CD4-positive, alpha-beta memory T cell (primary cell): ENCODE measurements at places on chromosomes 5 and 9. TPM values are rescaled to one million over a fixed set of nuclear protein-coding genes. Genes with fewer than 3 reads are reported as not detected.

GRCh38 chr9:116000748-116001329, 152.8 kb upstream of the PAPPA start:
- no peaks in the 10 kb centered on the region for H3K4me1 ChIP-seq
- no peaks in the 10 kb centered on the region for H3K27me3 ChIP-seq
- no peak overlapping the region for H3K27ac ChIP-seq
- H3K4me3 ChIP-seq = no peak overlapping the region
- H3K36me3 ChIP-seq = no peaks in the 10 kb centered on the region

- DNase-seq = no peak
- no peak overlapping the region for H3K27ac ChIP-seq
- no peaks in the 10 kb centered on the region for H3K27me3 ChIP-seq
- H3K36me3 ChIP-seq = no peaks in the 10 kb centered on the region
These were observed 494.5 kb upstream of the GRAMD2B start for GRCh38 chr5:125928663-125929062.

DNA sequence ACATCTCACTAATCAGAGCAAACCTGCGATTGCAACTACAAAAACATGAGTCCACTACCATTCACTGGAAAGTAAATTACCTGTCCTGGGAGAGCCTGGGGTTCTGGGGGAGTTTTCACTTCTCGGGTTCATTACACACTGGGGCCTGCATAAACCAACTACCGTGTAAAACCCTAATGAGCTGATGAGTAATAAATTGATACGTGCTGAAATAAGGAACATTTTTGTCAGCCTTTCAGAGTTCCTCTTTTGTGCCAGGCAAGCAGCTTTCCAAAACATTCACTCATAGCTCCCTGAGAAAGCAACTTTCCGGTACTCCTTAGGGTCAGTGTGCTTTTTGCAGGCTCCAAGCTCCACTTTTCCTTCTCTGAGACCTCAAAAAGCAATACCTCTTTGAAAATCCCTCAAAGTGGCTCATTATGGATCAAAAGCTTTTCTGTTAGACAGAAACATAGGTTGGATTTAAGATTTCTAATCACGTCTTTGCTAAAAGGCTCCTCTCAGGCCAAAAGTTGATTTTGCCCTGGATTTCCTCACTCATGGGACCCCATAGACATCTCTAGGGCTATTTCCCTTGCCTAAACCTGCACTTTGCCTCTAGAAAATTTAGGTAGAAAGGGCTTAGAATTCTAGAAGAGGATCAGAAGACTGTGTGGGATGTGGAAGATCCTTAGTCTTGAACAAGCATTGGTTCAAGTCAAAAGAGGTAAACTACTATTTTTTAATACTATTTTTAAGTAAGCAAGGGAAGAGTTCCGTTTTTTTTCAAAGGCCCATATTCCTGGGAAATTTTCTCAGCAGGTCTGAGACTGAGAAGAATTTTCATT, 74.8 kb downstream of the ST8SIA4 start:
- H3K27me3 ChIP-seq = no peaks in the 10 kb centered on the region
- DNase-seq = no peak
- H3K36me3 ChIP-seq = no peaks in the 10 kb centered on the region
- no peak overlapping the region for H3K4me3 ChIP-seq
- H3K27ac ChIP-seq = no peak overlapping the region

DNA sequence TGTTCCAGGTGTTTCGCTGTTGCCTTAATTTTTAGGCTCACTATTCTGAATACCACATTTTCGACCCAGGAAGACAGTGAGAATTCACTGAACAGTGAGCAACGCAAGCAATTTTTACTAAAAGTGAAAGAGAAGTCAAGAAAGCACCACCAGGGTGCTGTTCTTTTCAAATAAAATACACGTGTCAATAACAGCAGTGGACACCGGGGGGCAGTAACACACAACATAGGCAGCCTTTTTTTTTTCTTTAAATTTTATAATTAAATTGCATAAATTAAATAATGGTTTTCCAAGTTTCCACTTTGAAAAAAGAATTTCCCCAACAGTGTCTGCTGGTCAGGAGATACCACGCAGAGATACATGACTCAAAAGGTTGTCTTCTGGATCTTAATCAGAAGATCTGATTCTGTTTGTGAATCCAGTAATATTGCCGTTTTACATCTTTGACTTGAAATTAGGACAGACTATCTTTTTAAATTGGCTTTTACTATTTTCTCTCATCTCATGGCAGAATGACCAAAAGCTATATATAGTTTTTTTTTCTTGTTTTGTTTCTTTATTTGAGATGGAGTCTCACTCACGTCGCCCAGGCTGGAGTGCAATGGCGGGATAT, 47.1 kb upstream of the SH3GL2 start:
- H3K4me3 ChIP-seq = no peak overlapping the region
- no peaks in the 10 kb centered on the region for H3K36me3 ChIP-seq
- H3K27ac ChIP-seq = no peak overlapping the region

DNA sequence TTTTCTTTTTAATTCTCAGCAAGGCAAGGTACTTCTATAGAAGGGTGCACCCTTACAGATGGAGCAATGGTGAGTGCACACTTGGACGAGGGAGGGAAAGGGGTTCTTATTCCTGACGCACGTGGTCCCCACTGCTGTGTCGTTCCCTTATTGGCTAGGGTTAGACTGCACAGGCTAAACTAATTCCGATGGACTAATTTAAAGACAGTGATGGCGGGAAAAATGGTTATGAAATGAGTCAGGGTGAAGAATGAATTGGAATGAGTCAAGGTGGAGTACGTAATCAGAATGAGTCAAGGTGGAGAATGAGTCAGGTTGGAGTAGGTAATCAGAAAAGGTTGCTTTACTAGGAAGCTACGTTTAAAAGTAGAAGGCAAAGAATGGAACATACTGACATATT, 2.1 kb upstream of the HMGCS1 start:
- H3K36me3 ChIP-seq = no peaks in the 10 kb centered on the region
- no peaks in the 10 kb centered on the region for H3K27me3 ChIP-seq
- DNase-seq = no peak
- no peak overlapping the region for H3K27ac ChIP-seq

DNA sequence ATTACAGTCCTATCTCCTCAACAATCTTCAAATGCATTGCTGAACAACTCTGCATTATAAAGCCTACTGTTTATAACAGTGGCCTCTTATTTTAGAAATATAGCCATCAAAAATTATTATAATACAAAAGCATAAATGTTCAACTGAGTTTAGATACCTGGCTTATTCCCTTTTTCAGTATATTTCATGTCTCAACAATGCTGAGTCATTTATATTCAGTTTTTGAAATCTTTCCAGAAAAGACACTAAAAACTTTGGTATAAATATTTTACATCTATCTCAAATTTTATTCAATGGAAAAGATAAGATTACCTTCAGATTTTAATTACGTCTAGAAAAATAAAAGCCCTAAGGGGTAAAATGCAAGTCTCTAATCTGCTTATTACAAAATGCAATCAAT, 37.9 kb downstream of the LURAP1L start:
- no peak overlapping the region for H3K4me3 ChIP-seq
- H3K27me3 ChIP-seq = no peaks in the 10 kb centered on the region
- no peaks in the 10 kb centered on the region for H3K4me1 ChIP-seq
- H3K36me3 ChIP-seq = no peaks in the 10 kb centered on the region

DNA sequence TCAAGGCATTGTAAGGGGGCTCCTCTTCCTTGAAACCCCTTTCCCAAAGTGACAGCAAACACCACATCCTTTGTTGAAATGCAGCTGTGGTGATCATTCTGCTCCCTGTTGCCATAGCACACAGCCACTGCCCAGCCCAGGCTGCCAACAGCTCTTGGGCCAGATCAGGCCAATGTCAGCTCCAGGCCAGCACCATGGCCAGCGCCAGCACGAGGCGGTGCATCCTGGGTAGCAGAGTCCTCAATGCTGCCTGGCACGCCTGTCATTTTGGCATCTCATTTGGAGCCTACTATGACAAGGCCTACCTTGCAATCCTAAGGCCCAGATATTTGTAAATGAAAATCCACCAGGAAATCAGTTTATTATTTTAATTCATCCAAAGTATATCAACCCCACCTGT, 390.6 kb downstream of the DNAH5 start:
- H3K36me3 ChIP-seq = no peaks in the 10 kb centered on the region
- no peak for DNase-seq
- H3K27me3 ChIP-seq = no peaks in the 10 kb centered on the region
- H3K27ac ChIP-seq = no peak overlapping the region
- no peak overlapping the region for H3K4me3 ChIP-seq

DNA sequence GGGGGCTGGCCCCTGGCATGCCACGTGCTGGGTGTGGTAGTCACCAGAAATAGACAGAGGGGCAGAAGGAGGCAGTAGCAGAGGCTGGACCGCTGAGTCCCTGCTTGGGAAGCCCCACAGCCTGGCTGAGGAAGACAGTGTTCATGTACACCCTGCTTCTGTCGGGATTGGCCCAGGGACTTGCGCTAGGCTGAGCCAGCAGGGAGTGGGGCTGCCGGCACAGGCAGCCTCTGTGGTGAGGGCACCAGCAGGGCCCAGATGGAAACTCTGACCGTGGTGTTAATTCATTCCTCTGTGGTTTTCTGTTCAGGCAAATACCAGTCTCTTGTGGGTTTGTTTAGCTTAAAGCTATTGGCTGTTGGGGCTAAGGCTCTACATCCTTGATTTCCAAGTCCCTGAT, 108.6 kb upstream of the RAD23B start:
- H3K36me3 ChIP-seq = no peaks in the 10 kb centered on the region
- H3K4me3 ChIP-seq = no peak overlapping the region
- no peaks in the 10 kb centered on the region for H3K4me1 ChIP-seq
- DNase-seq = no peak

DNA sequence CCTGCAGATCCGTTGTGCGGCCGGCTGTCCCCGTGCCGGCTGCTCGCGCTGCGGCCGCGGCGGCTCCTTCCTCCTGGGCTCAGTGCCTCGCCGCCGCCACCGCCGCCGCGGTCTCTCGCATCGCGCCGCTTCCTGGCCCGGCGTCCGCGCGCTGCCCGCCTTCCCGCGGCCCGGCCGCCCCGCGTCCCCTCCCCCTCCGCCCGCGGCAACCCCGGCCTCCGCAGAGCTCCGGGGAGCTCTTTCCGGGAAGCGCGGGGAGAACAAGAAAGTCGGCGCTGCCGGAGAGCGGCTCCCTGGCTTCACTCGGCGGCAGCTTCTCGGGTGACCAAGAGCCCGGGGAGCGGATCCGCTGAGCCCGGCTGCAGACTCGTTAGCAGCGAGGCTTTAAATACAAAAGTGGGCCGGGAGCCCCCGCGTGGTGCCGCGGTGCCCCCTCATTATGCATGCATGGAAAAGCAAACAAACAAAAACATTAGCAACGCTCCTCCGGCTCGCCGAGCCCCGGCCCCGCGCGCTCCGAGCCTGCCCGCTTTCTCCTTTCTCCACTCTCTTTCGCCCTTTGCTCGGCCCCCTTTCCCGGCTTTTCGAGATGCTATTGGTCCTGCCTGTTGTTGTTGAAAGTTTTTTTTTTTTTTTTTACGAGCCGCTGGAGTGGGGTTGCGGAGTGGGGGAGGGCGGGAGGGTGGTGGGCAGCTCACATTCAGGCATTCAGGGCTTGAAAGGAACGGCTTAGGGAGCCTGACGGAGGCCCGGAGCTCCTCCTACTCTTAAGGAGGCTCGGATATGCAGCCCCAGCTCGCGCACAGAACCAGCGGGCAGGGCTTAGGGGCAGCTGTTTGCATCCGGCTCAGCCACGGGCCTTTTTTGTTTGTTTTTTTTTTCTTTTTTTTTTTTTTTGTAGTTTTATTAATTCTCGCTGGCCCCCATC, at the start of gene GAS1:
GAS1 (minus strand) TSS at position 361 of the 928 bp plus-strand sequence. CDS start 727 bp downstream, outside the sequence.
- peaks cover 23% of the 10 kb centered on the region for H3K27me3 ChIP-seq
- H3K27ac ChIP-seq = peak within 1 kb of the TSS; percentile 30
- no peaks in the 10 kb centered on the region for H3K36me3 ChIP-seq
- peak within 1 kb of the TSS; percentile 60 for H3K4me3 ChIP-seq
- H3K4me1 ChIP-seq = peaks cover 14% of the 10 kb centered on the region

Gene TICAM2
- 1.3 TPM for total RNA-seq

Gene KIF27
- 4.7 TPM for total RNA-seq

Gene CDC20B
- not detected for total RNA-seq

Gene IL5
- total RNA-seq = not detected

Gene FABP6
- not detected for total RNA-seq
